ENCODE measurements at places on chromosomes 7 and 10.
A peak's percentile ranks its signal among the peaks of the same experiment; 100 is the strongest.

DNA sequence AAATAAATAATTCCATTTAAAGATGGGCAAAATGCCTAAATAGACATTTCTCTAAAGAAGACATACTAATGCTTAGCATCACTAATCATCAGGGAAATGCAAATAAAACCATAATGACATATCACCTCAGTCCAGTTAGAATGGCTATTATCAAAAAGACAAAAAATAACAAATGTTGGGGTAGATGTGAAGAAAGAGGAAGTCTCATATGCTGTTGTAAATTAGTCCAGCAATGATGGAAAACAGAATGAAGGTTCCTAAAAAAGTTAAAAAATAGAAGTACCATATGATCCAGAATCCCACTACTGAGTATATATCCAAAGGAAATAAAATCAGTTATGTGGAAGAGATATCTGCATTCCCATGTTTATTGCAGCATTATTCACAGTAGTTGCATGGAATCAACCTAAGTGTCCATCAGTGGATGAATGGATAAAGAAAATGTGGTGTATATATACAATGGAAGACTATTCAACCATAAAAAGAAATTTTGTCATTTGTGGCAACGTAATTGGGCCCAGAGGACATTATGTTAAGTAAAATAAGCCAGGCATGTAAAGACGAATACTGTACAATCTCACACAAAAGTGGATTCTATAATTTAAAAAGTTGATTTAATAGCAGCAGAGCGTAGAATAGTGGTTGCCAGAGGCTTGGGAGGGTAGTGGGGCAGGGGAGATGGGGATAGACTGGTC lies 52.0 kb downstream of the TCAF1 start:
- peak; percentile 19 for DNase-seq

- DNase-seq: no peak
Measured at GRCh38 chr10:34113504-34114225, 701.4 kb downstream of the PARD3 start.

- DNase-seq: peak; percentile 60
Measured at GRCh38 chr10:109019001-109019424, 904.3 kb downstream of the XPNPEP1 start.

GRCh38 chr7:31186202-31186601 lies 134.1 kb downstream of the ADCYAP1R1 start:
- DNase-seq: no peak

Data from Kasumi-1 (cell line).